ENCODE measurements at places on chromosomes 16 and 17.

DNA sequence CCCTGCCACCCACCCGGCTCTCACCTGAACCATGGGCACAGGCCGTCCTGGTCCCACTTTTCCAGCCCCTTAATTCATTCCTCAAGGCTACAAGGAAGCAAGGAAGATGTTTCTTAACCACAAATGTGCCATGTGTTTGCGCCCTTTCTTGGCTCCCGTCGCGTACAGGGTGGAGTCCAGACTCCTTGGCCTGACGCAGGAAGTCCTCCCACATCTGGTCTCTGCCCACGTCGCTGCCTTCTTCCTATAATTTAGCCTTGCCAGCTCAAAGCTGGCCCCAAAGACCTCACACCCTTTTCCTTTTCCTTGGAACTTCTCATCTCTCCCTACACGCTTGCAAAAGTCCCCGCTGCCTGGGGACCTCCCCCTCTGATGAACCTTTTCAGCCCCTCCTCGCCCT lies 38.8 kb upstream of the BHLHA9 start:
- no peak for DNase-seq

DNA sequence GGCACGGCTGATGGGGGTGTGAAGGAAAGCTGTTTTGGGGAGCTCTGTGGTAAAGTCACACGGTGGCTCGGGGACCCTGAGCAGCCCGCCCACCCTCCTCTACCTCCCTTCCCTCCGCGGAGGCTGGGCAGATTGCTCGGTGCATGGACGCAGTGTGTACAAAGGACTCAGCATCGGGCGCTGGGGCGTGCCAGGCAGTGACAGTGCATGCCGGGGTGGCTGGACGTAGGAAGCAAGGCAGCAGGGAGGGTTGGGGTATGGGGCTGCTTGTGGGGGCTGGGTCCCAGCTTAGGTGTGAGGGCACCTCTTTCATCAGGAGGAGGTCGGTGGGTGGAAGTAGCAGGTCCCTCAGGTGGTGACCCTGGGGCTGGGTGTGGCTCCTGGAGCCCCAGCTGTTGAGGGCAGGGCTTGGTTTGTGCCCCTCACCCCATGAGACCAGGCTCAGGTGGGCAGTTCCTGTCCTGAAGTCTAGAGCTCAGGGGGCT lies 159.9 kb upstream of the GSE1 start:
- no peak for DNase-seq

DNA sequence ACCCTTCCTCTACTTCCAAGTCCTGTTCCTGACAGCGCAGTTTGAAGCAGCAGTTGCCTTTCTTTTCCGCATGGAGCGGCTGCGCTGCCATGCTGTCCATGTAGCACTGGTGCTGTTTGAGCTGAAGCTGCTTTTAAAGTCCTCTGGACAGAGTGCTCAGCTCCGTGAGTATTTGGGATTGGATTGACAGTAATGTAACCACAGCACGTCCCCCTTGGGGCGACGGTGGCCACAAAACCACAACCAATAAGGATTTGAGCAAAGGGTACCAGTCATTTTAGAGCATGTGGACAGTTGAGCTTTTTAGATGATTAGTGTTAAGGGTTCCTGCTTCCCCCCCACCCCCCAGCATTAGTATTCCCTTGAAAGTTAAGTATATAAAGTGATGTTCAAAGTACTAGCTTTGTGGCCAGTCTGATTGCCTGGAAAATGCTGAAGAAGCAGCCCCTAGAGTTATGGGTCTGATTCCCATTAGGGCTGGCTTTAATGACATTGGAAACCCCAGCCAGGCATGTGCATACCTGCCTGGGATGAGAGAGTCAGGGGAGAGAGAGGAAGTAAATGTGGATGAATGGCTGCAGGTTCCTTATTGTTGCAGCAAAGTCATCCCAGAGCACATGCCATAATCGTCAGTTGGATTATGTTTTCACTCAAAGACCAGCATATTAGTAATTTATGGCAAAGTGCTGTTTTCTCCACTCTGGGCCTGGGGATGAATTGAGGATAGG lies 31.6 kb upstream of the SLC12A3 start:
- no peak for DNase-seq

DNA sequence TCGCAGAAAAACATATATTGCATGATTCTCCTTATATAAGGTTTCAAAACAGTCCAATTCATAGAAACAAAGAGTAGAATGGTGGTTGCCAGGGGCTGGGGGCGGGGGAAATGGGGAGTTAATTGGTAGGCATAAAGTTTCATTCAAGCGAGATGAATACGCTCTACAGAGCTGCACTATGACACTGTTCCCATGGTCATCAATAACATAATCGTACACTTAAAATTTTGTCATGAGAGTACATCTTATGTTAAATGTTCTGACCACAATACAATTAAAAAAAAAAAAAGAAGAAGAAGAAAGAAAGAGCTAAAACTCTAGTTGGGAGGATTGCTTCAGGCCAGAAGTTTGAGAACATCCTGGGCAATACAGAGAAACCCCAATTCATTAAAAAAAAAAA lies 5.1 kb downstream of the PIP4K2B start:
- DNase-seq, result no peak

- no peak for DNase-seq
Observed at GRCh38 chr16:78829280-78829679, 729.8 kb downstream of the WWOX start.

Data from 8988T (cell line).